ENCODE measurements at places on chromosomes 3 and 15.
A peak's percentile ranks its signal among the peaks of the same experiment; 100 is the strongest.

- no peak for DNase-seq
These were observed 82.6 kb upstream of the NANOGP8 start for GRCh38 chr15:35167675-35168074.

GRCh38 chr3:15977598-15978232, 179.9 kb upstream of the ANKRD28 start:
- DNase-seq, result no peak

- DNase-seq, result no peak
These were observed 160.5 kb downstream of the CHSY1 start for GRCh38 chr15:101091080-101092017.

- no peak for DNase-seq
These were observed 68.5 kb downstream of the KCNH8 start for GRCh38 chr3:19216669-19217337.

DNA sequence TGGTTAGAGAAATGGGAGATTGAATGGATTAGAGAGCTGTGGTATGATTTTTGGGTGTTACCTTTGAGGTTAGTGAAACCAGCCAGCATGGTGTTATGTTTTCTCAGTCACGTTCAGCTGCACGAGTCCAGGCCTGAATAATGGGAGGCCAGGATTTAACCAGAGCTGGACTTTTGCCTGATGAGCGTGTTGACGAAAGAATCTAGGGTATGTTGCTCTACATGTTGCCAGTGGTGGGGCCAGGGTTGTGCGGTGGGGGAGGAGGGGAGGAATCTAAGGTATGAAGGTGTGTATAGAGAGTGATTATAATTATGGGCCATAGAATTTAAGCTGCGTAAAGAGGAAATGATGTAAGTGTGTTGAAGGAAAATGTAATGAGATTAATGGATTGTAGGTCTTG, 22.8 kb downstream of the MINDY2 start:
- no peak for DNase-seq

- DNase-seq, result no peak
These were observed 194.3 kb downstream of the RORA start for GRCh38 chr15:61034678-61035291.

DNA sequence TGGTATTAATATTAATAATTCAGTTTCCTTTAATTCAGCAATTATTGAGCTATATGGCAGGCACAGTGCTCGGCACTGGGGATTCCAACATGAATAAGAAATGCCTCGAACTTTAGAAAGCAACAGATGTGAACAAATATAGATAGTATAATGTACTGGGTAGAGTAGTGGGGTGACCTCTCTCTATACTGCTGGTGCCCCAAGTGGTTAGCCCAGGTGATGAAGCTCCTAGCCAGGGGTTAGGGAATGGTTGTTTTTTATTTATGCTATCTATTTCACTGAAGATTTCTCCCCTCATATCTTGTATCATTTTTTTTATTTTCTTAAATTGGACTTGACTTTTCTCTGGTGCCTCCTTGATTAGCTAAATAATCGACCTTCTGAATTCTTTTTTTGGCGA, 62.1 kb downstream of the BHLHE40 start:
- DNase-seq, result no peak

- no peak for DNase-seq
These were observed 5.1 kb upstream of the BAHD1 start for GRCh38 chr15:40435710-40436089.

GRCh38 chr15:36965570-36966342, 134.6 kb downstream of the MEIS2 start:
- no peak for DNase-seq

DNA sequence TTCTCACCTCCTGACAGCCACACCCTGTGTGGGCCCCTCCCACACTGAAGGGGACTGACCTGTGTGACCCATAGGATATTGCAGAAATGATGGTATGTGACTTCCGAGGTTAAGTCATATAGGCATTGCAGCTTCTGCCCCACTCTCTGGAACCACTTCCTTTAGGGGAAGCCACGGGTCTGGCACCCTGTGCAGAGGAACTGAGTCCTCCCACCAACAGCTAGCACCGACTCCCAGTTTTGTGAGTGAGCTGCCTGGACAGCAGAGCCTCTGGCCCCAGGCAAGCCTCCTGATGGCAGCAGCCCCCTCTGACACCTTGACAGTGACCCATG, 24.6 kb upstream of the SLC6A6 start:
- no peak for DNase-seq

DNA sequence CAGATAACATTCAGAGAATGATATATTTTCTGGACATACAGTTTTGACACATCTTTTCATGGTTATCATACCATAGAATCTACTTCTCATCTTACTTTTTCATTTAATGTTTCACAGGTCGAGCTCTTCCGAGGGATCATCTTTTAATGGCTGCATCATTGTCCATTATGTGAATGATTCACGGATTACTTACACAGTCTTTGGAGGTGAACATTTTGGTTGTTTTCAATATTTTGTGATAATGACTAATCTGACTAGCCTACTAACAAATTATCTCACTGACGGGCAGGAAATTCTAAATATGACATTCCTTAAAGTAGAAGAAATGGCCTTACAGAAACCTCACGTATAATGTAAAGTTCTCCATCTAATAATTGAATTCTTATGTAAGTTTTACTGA, 209.1 kb upstream of the STRIT1 start:
- DNase-seq, result no peak

DNA sequence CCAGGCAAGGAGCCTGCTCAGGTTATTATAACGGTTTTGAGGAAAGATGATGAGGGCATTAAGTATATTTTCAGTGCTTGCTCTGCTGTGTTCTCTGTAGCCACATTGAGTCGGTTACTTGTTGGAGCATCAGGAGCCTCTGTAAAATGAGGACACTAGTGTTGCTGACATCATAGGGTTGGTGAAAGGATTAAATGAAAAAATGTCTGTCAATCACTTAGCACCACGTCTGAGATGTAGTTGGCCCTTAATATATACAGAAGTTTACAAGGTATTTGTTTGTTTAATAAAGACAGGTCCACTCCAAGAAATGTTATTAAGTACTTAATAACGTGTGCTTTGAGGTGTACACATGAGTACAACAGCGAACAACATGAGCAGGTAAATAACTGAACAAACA, 735 bp upstream of the SLC25A26 start:
- DNase-seq, result no peak

DNA sequence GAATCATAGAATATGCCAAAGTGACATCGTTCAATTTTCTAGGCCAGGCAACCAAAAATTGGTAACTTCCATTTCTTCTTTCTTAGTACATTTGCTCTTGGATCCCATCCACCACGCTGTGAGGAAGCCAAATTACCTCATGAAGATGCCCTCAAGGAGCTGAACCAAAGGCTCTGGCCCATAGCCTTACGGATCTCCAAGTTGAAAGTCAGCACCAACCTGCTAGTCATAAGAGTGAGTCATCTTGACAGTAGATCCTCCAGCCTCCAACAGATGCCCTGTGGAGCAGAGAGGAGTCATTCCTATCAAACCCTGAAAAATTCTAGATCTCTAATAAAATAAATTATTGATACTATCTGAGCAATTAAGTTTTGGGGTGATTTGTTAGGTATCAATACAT, 322.5 kb upstream of the COL8A1 start:
- DNase-seq, result no peak

DNA sequence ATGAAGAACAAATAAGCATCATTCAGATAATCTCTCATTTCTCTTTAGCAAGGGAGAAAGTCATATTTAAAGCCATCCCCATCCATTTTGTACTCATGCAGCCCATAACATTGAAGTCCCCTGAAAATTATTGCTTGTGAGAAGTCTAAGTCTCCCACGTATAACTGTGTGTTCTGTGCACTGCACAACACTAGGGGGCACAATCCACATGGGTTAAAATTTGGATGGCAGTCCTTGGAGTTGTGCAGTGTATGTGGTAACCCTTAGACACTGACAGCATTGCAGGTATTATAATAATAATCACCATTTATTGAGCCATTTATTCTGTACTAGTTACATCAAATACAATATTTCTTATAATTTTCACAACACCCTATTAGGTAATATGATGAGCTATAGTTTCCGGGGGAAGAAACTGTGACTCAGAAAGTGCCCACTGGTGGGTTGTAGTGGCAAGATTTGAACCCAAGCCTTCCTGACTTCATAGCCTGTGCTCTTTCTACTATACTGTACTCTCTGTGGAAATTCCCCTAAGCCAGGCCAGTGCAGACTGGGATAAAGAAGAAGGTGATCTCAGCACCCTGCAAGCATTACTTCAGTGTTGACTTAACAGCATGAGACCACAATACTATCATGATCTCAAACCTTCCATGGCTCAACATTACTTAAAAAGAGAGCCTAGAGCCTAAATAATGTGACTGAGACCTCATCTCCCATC, 15.7 kb downstream of the KCNAB1 start:
- no peak for DNase-seq

GRCh38 chr3:53346514-53346913, 829 bp downstream of the DCP1A start:
- no peak for DNase-seq

DNA sequence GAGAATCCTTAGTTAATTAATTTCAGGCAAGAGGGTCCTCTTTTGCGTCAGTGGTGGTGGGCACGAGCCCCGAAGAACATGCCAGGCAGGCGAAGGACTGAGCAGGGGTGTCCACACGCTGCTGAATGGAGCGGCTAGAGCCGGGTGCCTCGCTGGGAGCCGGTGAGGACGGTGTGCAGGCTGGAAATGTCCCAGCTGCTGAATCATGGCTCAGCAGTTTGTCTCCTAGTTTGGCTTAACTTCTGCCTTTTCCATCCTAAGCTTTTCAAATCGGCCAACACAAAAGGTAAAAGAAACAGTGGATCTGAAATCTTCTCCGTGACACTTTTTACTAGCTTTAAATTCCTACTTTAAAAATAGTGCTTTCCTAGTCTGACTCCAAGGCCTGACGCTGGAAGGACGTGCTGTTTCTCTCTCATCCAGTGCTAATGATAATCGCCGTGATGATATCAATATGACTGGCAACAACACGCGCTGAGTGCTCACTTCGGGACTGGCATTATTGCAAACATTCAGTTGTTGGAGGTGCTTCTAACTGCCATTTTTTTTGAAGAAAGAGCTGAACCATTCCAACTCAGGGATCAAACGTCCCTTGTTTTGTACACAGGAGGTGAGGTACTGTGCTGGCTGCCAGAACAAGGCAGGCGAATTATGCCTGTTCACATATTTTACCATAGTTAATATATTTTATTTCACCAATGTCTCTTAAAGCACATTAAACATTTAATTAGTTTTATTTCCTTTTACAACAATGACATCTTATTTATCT, 19.8 kb downstream of the PCSK6 start:
- no peak for DNase-seq

- no peak for DNase-seq
These were observed 66.6 kb upstream of the ARL8B start for GRCh38 chr3:5055357-5056110.

GRCh38 chr3:101379658-101380376, 59.4 kb upstream of the IMPG2 start:
- DNase-seq, result no peak

- no peak for DNase-seq
These were observed 22.9 kb downstream of the SECISBP2L start for GRCh38 chr15:49023354-49023753.

DNA sequence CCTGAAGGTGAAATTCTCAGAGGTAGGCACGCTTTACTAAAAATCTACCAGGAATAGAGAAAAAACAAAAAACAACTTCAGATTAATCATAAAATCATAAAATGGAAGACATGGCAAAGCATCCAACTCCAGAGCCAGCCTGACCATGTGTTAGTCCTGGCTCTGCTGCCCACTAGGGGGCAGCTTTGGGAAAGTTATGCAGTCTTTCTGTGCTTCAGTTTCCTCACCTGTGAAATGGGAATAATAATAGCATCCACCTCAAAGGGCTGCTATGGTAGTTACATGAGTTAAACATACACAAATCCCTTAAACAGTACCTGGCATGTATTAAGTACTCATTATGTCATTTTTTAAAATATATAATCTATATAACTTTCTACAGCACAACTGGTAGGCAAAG, 52.3 kb downstream of the WNT5A start:
- DNase-seq, result peak; percentile 43

DNA sequence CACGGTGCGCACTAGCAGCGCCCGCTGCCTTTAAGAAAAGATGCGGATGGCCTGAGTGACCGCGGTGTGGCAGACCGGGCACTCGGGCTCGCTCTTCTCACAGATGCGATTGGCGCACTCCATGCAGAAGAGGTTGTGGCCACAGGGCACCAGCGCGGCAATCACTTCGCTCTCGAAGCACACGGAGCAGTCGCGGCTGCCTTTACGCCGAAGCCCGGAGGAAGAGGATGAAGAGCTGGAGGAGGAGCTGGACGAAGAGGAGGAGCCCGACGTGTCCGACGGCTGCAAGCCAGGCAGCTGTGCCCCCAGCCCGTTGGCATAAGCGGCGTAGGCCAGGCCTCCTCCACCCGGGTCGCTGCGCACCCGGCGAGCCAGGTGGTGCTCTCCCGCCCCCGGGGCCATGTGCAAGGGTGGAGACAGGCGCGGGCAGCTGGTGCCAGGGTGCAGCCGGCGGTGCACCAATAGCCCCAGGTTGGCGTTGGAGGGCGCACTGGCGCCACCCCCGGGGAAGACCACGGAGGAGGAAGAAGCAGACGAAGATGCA, 2.6 kb downstream of the MEX3B start:
- DNase-seq, result peak; percentile 54

GRCh38 chr3:11610700-11611275, 32.9 kb downstream of the VGLL4 start:
- no peak for DNase-seq

DNA sequence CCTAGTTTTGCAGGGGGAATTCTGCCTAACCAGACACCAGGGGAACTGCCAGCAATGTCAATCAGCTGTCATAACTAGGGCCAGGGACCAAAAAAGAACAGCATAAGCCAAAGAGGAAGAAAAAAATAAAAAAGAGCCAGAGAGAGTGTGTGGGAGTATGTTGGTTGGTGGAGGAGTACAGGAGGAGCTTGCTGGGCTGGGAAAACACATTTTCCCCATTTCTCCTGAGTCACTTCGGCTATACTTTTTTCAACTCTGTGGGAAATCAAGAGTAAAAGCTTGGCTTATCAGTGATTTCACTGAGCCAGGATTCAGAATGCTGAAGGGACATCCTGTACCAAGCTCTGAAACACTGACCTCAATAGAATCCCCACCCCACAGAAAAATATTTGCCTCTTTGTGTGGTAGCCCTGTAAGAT, 144.7 kb upstream of the DPH6 start:
- no peak for DNase-seq

DNA sequence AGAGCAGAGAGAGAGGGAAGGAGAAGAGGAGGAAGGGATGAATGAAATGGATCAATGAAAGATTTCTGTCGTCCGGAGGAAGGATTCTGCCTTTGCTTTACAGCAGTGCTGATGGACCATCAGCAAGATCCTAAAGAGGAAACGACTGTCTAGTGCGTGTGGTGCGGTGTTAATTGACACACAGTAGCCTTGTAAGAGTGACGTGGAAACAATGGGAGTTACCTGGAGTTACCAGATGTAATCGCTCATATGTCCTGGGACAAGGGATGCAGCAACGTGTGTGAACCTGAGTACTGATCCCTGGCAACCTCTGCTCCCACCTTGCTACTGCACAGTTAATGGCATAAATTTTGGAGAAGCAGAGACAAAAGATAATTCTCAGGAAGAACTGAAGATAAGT, 62.6 kb upstream of the TPRG1 start:
- no peak for DNase-seq

- DNase-seq, result no peak
These were observed 49.1 kb downstream of the CCK start for GRCh38 chr3:42216931-42217333.

GRCh38 chr3:197959500-197959890, 522 bp upstream of the LMLN start:
- no peak for DNase-seq

Measured in H9 (cell line).